HFFc6 (cell line): ENCODE measurements at places on chromosomes 1 and 21. TPM values are rescaled to one million over a fixed set of nuclear protein-coding genes. Genes with fewer than 3 reads are reported as not detected.
A peak's percentile ranks its signal among the peaks of the same experiment; 100 is the strongest.

DNA sequence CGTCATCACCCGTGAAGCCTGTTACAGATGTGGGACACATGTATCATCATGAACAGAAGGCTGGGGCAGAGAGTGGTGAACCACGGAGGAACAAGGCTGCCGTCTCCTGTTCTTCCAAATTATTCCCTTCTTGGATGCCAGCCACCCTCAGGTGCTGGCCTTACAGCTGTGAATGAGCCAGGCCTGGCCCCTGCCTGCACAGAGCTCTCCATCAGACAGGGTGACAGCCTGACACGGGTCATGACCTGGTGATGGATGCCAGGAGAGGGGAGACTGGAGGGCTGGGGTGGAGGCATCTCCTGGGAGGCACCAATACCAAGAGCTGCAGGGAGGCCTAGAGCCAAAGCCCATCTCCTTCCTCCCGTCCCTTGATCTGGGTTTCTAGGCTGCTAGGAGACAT is 230.0 kb upstream of the C1orf174 start:
- no peak for DNase-seq

DNA sequence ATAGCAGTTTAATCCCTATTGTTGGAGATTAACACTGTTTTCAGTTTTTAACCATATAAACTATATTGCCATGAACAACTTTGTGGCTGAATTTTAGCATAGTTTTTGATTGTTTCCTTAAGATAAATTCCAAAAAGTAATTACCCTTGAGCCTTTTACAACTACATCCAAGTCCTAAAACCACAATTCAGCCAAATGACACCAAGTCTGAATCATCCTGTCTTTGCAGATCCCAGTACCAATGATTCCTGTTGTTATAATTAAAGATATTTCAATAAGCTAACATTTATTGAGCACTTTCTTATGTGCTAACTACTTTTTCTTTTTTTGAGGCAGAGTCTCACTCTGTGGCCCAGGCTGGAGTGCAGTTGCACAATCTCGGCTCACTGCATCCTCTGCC is 35.6 kb downstream of the IL23R start:
- DNase-seq: peak; percentile 20

GRCh38 chr21:31592963-31593560 is 66.4 kb upstream of the SOD1 start:
- DNase-seq: no peak

The ESPN gene
- total RNA-seq: not detected in 3 replicates

DNA sequence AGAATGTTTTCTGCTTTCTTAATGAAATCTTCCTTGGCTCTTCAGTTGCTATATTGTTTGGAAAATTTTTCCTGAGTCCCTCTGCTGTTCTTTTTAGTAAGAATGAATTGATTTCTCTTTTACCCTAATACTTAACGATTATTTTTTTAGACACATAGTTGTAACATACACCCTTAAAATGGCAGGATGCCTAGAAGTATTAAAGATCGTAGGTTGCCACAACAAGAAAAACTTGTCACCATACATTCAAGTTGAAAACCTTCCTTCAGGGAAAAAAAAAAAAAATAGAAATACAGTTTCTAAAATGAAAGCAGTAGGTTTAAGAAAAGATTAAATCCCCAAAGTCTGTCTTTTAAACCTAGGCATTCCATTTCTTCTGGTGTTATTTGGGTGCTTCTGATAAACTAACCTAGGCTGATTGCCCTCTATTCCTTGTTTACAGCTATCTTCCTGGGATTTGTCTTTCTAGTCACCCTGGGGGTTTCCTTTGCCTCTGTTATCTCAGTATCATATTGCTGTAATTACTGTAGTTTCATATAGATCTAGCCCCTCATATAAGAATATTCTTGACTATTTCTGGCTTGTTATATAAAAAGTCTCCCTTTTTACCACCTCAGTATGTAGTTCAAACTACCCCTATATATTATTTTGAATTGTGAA is 16.8 kb downstream of the SUCO start:
- peak; percentile 50 for DNase-seq

DNA sequence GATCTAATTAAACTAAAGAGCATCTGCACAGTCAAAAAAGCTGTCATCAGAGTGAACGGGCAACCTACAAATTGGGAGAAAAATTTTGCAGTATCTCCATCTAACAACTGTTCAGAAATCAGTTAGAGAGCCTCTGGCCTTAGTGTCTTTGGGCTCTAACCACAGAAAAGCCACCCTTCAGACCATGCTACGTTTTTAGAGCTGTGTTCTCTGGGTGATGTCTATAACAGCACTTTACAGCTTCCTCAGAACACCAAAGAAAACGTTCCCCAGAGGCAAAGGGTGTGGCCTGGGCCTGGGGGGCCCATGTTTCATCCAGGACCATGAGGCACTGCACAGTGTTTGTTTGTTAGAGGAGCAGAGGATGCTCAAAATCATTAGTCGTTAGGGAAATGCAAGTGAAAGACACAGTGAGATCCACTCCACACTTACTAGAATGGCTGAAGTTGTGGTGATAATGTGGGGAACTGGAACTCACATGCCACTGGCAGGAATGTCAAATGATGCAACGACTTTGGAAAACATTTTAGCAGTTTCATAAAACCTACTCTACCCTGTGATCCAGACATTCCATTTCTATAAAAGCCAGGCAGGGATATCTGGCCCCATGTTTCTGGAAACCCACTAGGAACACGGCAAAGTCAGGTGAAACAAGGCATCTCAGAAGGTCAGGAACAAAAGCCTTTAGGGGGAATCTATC is 250.4 kb upstream of the HOOK1 start:
- no peak for DNase-seq

DNA sequence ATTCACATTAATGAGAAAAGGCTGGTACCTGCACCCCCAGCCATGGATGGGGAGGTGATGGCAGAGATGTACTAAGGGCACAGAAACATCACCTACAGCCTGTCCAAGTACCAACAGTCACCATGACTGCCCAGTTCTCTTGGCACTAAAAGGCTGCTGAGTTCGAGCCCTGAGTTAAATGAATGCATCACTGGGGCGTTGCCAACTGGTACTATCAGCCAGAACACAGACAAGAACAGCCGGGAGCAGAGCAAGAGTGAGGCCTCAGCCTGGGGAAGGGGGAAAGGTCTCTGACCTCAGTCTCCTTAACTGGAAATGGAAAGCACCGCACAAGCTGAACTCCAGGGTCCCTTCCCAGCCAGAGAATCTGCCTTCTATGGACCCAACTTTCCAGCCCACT is 60.5 kb downstream of the GLIS1 start:
- no peak for DNase-seq

GRCh38 chr1:169326956-169327268 is 40.7 kb downstream of the NME7 start:
- DNase-seq: peak; percentile 9

The PIGR gene
- not detected in 3 replicates for total RNA-seq

- DNase-seq: no peak
These were observed 98.9 kb downstream of the RGS2 start for GRCh38 chr1:192907545-192908243.

GRCh38 chr1:176033474-176033873 is 173.6 kb downstream of the COP1 start:
- DNase-seq: no peak
